Activated CD4-positive, alpha-beta T cell treated with anti-CD3 and anti-CD28 coated beads, Interleukin-2, amount 10 ng/mL, durations not matched to agents 24 days and 14 days (primary cell): ENCODE measurements at places on chromosomes 7 and 10. TPM values are rescaled to one million over a fixed set of nuclear protein-coding genes. Genes with fewer than 3 reads are reported as not detected.
A peak's percentile ranks its signal among the peaks of the same experiment; 100 is the strongest.

DNA sequence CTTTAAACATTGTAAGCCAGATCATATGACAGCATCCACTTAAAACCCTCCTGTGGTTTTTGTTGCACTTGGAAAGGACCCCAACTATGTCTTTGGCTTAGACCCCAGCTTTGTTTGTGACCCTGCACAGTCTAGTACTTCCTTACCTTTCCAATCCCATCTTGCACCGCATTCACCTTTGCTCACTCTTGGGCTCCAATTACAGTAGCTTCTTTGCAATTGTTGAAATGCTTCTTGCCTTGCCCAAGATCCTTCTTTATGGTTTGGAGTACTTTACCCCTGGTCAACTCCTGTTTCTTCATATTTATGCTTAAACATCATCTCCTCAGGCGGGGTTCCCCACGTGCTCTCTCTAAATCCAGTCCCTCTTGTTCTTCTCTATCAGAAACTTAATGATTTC lies 162.6 kb downstream of the PTEN start:
- no peak for DNase-seq
- H3K27ac ChIP-seq = no peak overlapping the region
- peaks cover 2% of the 10 kb centered on the region for H3K36me3 ChIP-seq
- H3K4me1 ChIP-seq = peaks cover 4% of the 10 kb centered on the region
- H3K4me3 ChIP-seq = no peak overlapping the region
- peaks cover 3% of the 10 kb centered on the region for H3K27me3 ChIP-seq

GRCh38 chr10:110698782-110699201 lies 54.7 kb downstream of the RBM20 start:
- no peaks in the 10 kb centered on the region for H3K36me3 ChIP-seq
- DNase-seq = no peak
- no peak overlapping the region for H3K27ac ChIP-seq
- H3K4me1 ChIP-seq = no peaks in the 10 kb centered on the region
- H3K4me3 ChIP-seq = no peak overlapping the region

DNA sequence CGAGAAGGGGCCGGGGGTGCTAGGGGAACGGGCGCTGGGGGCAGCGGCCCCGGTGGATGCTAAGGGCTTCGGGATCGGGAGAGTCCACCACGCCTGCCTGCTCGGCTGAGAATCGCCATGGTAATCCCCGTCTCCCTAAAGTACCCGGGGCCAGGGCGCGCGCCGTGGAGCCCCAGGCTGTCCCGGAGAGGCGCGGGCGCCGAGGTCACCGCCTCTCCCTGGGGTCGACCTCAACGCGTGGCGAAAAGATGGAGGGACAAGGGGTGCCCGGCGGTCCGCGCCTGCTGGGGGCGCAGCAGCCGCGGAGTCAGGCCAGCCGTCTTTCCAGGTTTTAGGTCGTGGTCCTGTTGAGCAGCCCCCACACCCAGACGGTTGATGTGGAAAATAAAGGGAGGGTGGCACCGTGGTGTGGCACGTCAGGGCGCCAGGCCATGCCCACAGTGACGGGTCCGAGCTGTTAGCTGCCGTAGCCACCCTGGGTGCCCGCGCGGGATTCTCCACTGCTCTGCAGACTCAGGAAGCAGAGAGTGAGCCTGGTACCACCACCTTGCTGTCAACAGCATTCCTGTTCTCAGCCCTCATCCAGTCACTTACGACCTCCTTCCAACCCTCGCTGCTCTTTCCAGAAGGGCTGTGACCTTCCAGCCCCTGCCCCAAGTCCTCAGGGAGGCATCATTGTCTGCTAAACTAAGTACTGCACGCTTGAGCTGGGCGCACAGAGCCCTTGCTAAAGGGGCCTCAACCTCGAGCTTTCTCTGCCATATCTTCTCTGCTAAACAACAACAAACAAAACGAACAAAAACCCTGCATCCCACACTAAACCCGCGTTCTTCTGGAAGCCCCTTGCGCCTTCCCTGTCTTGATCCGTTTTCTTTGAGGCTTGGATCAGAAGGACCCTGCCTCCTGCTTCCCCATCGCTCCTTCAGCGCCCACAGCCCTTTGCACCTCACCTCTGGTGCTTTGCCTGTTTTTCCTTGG lies 666 bp downstream of the SMKR1 start:
- peak overlapping the region; percentile 84 for H3K4me3 ChIP-seq
- peaks cover 23% of the 10 kb centered on the region for H3K4me1 ChIP-seq
- peak overlapping the region; percentile 84 for H3K27ac ChIP-seq
- peak; percentile 66 for DNase-seq
- H3K36me3 ChIP-seq = peaks cover 1% of the 10 kb centered on the region
- H3K27me3 ChIP-seq = peaks cover 9% of the 10 kb centered on the region

GRCh38 chr7:110600956-110601355 lies 490.0 kb upstream of the LRRN3 start:
- no peak overlapping the region for H3K27ac ChIP-seq
- DNase-seq = no peak
- peaks cover 3% of the 10 kb centered on the region for H3K4me1 ChIP-seq
- H3K4me3 ChIP-seq = no peak overlapping the region

- DNase-seq = no peak
- no peak overlapping the region for H3K4me3 ChIP-seq
- no peaks in the 10 kb centered on the region for H3K27me3 ChIP-seq
- H3K27ac ChIP-seq = no peak overlapping the region
- H3K4me1 ChIP-seq = peaks cover 4% of the 10 kb centered on the region
Observed at GRCh38 chr10:15802375-15802949, 57.8 kb downstream of the MINDY3 start.

DNA sequence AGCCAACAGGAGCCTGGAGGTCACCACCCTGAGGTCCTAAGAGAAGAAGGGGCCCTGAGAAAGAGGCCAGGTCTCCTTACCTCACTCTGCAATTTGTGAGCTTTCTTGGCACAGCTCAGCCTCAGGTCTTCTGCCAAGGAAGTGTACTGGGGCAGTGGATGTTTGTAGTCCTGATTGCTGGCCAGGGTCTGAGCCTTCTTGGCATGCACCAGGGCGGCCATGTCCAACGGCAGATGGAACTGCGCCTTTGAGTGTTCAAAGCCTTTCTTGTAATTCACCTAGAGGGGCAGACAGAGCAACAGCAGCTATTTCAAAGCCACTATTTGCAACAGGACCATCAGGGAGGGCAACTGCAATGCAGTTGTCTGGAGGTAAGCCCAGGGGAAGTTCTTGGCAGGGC lies 51.7 kb downstream of the NRAP start:
- no peak overlapping the region for H3K27ac ChIP-seq
- no peaks in the 10 kb centered on the region for H3K36me3 ChIP-seq
- H3K4me1 ChIP-seq = no peaks in the 10 kb centered on the region
- peaks cover 16% of the 10 kb centered on the region for H3K27me3 ChIP-seq

DNA sequence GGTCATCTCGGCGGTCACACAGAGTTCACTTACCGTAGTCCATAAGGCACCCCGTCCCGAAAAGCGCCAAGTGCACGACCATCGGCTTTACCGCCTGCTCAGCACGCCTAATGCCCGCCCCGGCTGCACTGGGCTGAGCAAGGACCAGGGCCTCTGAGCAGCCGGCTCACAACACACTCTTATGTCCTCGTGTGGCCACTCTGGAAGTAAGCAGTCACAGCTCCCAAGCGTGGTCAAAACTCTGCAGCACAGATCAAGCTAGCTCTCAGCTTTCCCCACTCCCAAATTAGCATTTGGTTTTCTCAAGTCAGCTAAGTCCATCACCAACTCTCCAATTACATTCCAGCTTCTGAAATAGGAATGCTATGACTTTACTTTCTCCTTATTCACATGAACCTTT lies 57.7 kb downstream of the MAD1L1 start:
- H3K27me3 ChIP-seq = no peaks in the 10 kb centered on the region
- H3K4me3 ChIP-seq = no peak overlapping the region
- no peak overlapping the region for H3K27ac ChIP-seq
- peaks cover 4% of the 10 kb centered on the region for H3K4me1 ChIP-seq
- DNase-seq = no peak
- no peaks in the 10 kb centered on the region for H3K36me3 ChIP-seq

- no peaks in the 10 kb centered on the region for H3K4me1 ChIP-seq
- no peak for DNase-seq
- no peak overlapping the region for H3K4me3 ChIP-seq
- H3K36me3 ChIP-seq = no peaks in the 10 kb centered on the region
Observed at GRCh38 chr10:78148961-78149612, 115.4 kb downstream of the RPS24 start.

Gene PPP1R3C
- 0.14 and 0.21 TPM in 2 replicates for total RNA-seq

Gene PAPOLB
- not detected in 2 replicates for total RNA-seq

Gene CASTOR2
- 4.8 and 5.3 TPM in 2 replicates for total RNA-seq

Gene HOGA1
- total RNA-seq = not detected in 2 replicates
